ENCODE measurements at places on chromosomes 1 and 21.

DNA sequence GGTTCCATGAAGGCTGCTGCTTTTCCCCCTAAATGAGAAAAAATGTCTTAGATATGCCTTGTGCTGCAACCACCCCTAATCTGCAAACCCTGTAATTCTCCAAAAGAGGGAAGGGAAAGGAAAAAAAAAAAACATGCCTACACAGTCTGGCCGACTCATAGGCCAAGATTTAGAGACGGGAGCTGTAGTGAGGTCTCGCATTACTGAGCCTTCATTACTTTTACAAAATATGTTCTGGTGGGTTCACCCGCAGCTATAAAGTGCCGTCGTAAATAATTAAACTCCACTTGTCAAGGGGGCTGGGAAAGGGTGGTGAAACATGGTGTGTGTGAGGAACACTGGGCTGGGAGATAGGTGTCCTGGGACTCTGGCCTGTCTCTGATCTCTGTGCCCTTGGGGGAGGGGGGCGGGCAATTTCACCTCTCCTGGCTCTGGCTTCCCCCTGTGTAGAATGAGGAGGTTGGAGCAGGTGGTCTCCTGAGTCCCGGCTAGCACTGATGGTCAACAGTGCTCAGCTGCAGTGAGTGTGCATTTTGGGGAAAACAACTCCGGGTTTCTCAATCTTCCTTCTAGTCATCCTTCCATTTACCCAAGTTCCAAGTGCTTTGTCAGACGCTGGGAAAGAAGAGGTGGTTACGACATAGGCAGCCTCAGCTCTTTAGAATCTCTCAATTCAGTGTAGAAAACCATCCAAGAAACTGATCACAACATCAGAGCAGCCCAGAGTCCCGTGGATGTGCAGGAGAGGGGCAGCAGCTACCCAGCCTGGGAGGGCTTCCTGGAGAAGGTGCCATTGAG is 82.3 kb downstream of the ACTL8 start:
- DNase-seq = no peak

GRCh38 chr1:166479052-166479631 is 312.3 kb upstream of the FAM78B start:
- peak; percentile 18 for DNase-seq

GRCh38 chr1:203534526-203534925 is 40.6 kb downstream of the OPTC start:
- no peak for DNase-seq

DNA sequence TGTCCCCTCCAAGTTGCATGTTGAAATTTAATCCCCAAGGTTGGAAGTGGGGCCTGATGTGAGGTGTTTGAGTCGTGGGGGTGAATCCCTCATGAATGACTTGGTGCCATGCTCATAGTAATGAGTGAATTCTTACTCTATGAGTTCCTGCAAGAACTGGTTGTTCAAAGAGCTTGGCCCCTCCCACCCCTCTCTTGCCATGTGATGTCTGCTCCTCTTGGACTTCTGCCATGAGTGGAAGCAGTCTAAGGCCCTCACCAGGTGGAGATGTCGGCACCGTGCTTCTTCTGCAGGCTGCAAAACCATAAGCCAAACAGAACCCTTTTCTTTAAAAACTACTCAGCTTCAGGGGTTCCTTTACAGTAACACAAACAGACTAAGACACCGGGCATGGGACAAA is 14.3 kb downstream of the G0S2 start:
- DNase-seq = no peak

GRCh38 chr1:47771751-47772150 is 225.4 kb downstream of the TRABD2B start:
- peak; percentile 31 for DNase-seq

DNA sequence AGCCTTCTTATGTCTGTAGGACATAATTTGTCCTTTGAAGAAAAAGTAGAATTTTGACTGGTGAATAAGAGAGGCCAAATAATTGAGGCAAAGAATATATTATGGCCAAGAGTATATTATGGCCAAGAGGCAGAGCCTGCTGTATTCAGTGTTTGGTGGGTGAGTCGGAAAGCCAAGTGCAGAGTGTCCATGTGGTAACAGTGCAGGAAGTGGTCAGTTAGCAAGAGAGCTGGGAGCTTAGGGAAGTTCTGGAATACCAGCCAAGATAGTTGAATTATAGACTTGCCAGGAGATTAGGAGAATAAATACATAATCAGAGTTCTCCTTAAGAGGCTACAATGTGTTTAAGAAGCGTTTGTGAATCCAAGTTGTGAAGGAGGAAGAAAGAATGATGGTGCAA is 131.5 kb upstream of the LMO4 start:
- DNase-seq = no peak

DNA sequence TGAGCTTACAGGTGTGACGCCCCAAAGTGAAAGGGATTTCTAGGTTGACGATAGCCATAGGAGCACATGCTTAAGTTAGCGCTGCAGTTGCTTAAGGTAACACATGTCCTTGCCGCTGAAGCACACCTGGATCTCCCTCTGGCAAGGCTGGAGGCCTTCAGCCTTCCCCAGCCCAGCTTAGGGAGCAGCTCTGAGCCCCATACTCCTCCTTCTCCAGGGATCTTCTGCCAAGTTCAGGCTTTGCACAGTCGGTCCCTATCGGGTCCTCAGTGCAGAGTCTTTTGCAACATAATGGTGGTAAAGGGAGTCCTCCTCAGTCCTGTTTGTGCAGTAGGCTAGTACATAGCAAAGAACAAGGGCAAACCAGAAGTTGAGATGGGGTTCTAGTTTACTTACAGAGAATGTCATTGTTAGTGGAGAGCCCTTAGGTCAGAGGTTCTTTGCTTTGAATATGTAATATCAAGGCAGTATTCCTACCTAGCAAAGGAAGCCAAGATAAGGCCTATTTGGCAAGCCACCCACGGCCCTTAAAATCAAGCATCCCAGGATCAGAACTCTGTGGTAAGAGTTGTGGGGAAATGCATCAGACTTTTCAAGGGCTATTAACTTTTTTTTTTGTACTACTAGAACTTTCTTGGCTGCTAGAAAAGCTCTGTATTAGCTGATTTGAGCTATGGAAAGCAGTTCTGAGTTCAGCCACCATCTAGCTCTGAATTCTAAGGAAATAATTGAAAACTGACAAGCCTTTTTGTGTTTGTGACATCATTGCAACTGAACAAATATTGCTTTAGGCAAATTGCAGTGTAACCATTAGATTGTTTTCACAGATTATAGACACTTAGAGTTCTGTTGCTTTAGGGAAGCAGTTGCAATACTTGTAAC is 1.4 kb downstream of the EVA1C start:
- no peak for DNase-seq

DNA sequence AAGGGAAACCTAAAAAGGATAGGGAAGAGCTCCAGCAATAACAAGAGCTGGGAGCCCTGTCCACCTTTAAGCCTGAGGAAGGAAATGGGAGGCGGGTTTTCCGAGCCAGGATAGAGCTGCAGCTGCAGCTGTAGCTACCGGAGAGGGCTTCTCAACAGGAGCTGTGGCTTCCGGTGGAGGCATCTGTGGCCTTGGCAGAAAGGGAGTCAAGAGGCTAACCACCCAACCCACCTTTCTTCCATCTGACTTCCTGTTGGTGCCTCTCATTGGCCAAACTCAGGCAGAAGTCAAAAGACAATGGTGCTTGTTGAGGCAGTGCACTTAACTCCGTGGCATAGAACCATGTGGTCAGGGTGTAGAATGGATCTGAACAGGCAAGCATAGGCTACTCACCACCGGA is 313.1 kb upstream of the DAB1 start:
- no peak for DNase-seq

DNA sequence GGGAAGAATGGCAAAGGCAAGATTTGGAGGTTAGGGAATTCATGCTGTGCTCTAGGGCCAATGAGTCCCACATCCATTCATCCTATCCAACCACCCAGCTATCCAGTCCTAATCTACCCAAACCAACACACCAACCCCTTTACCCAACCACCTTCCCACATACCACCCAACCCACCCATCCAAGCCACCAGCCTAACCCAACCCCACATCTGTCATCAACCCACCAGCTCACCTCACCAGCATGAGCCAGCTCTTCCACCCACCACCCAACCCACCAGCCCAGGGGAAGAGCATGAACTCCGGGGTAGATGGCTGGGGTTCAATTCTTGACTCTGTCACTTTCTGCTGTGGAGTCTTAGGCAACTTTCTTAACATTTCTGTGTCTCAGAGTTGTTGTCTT is 35.9 kb upstream of the DISP3 start:
- DNase-seq = no peak

GRCh38 chr1:192630521-192631287 is 5.2 kb upstream of the RGS13 start:
- no peak for DNase-seq

GRCh38 chr1:48673332-48674105 is 103.2 kb downstream of the BEND5 start:
- no peak for DNase-seq

- DNase-seq = peak; percentile 53
These were observed 147.2 kb downstream of the NR5A2 start for GRCh38 chr1:200174525-200175295.

GRCh38 chr1:89989799-89990198 is 5.1 kb upstream of the ZNF326 start:
- no peak for DNase-seq

DNA sequence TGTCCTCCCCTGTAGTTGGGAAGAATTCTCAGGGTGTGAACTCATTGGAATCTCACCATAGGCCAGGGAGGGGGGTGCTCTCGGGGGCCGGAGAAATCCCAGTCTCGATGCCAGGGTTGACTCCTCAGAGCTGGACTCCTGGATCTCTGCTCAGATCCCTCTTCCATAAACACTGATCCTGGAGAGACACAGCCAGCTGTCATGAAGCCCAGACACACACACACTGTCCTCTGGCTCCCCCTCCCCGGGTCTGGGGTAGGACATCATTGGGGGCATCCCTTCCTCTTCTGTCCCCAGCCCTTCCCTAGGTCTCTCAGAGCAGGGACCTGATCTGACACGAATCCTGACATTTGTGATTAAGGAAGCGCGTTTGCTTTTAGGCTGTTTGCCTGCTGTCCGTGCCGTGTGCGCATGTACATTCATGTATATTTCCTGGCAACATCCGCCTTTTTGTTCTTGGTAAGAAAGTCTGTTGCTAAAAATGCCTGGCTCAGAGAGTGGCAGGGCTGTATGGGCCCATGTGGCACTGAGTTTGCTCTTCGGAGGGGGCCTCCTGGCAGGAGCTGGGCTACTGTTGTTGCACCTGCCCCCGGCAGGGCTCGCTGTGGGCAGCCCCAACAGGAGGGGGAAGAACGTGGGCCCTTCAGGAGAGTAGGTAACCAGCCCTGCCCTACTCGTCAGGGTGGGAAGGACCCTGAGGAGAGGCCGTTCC is 45.4 kb upstream of the SELENON start:
- peak; percentile 44 for DNase-seq

DNA sequence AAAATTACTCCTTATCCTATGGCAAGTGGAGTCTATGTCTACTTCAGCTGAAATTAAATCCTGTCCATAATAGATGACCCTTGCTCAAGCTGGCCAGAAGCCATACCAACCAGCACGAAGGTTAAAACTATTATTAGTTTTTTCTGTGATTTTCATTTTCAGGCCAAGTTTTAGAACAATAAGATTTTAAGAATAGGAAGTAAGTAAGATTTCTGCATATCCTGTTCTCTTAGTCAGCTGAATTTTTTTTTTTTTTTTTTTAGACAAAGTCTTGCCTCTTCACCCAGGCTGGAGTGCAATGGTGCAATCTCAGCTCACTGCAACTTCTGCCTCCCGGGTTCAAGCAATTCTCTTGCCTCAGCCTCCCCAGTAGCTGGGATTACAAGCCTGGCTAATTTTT is 6.1 kb upstream of the RBP7 start:
- DNase-seq = no peak

DNA sequence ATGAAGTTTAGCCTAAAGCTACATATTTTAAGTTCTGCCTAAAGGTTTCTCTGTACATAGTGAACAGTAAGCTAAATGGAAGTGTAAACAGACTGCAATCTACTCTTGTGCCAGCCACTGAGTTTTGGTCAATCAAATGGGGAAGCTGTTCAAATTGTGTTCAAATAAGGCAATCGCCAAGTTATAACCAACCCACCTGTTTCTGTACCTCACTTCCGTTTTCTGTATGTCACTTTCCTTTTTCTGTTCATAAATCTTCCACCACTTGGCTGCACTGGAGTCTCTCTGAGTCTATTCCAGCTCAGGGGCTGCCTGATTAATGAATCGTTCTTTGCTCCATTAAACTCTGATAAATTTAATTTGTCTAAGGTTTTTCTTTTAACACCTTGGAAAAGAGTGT is 10.8 kb upstream of the THEM4 start:
- DNase-seq = no peak

DNA sequence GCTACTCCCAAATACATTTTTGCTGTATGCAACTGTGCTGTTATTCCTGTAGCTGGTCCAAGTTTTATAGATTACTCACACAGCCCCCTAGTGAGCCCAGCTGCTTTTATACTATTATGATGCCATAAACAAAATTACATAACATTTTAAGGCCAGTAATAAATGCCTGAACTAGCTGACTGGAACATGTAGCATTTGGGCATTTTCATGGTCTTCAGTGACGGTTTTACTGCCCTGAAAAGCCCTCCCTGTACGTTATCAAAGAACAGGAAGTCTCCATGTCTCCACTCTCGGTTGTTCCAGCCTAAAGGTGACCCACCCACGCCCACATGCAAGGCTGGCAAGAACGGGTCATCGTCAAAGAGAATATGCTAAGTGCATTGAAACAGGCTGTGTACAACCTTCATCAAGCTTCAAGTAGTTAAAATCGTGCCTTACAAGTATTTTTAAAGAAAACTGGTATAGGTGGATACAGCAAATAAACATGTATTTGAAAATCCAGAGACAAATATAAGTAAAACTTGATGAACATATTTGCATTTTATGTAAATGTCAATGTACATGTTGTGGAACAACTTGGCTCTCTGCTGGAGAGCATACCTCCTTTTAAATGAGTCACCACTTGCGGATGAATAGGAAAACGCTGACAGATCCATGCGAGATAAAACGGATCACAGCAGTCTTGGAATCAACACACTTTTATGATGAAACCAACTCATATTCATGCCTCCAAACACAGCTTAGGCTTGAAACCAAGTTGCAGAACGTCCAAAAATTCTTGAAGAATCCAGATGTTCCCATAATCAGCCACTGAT is 520.5 kb downstream of the SMYD3 start:
- peak; percentile 91 for DNase-seq

DNA sequence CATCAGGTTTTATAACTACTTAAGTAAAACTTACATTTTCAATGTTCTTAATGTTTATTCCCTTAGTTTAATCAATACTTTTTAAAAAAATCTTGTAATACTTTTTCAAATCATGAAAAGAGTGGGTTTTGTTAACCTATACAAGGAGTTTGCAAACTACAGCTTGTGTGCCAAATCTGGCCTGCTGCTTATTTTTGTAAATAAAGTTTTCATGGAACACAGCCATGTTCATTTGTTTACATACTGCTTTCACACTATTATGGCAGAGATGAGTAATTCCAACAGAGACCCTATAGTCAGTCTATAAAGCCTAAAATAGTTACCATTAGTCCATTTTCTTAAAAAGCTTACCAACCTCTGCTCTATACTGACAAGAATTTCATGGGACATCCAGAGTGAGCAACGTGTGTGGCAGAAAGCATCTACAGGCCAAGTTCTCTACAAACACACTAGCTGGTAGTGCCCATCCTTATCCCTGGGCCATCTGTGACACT is 42.6 kb downstream of the ERO1B start:
- DNase-seq = peak; percentile 58
